Left ventricle myocardium superior (tissue), 1 donor: ENCODE measurements at places on chromosomes 4 and X. TPM values are rescaled to one million over a fixed set of nuclear protein-coding genes. Genes with fewer than 3 reads are reported as not detected.

The GSX2 gene
- not detected for total RNA-seq

The MAML3 gene
- 2.1 TPM for total RNA-seq

The GPM6B gene
- total RNA-seq = 4.7 TPM

The ERAS gene
- not detected for total RNA-seq

The CXCL11 gene
- total RNA-seq = 0.42 TPM

The ATP1B4 gene
- not detected for total RNA-seq

The F11 gene
- total RNA-seq = 0.52 TPM

The SCML2 gene
- total RNA-seq = 1.4 TPM

The MTMR1 gene
- 20.7 TPM for total RNA-seq

The SH3RF1 gene
- 5.8 TPM for total RNA-seq

The CT45A6 gene
- total RNA-seq = not detected

The ARHGEF6 gene
- 44.2 TPM for total RNA-seq

The IL3RA gene
- total RNA-seq = 6.2 TPM

The FGFBP2 gene
- total RNA-seq = 0.79 TPM

The FGF5 gene
- 0.97 TPM for total RNA-seq

The NEXMIF gene
- total RNA-seq = 0.32 TPM
